ENCODE measurements at places on chromosomes 4 and X.

- no peak for DNase-seq
Measured at GRCh38 chr4:188532751-188533150, 393.5 kb downstream of the TRIML1 start.

DNA sequence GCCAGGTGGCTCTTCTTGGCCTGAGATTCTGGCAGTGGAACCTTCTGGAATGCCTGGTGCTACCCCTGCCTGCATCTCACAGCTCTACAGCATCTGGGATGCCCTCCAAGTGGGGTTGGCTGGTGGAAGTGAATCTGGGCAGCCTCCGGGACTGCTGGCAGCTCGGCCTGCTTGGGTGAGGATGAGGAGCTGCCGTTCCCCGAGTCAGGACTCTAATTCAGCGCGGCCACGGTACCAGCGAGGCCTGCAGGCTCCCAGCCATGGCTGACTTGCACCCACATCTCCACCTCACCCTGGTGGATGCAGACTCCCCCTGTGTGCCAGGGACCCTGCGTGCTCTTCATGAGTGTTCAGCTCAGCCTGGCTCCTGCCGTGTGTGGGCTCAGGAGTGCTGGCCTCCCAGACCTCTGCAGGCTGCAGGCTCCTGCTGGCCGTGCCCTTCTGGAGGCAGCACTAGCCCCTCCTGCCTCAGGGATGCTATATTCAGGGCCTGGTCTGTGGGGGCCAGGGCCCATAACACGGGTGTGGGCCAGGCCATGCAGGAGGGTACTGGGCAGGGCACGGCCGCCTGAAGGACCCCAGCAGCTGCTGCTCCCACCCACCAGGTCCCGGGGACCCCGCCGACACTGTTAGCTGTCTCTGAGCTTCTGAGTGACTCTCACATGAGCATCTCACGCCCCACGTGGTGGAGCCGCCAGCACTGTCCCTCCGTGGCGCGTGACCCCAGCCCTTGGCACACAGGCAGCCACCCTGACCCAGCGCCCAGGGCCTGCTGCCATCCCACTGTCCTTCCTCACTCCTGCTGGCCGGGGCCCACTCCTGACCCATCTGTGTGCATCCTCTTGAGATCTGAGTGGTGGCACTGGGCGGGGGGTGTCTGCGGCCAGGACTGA, 10.6 kb downstream of the UVSSA start:
- no peak for DNase-seq

DNA sequence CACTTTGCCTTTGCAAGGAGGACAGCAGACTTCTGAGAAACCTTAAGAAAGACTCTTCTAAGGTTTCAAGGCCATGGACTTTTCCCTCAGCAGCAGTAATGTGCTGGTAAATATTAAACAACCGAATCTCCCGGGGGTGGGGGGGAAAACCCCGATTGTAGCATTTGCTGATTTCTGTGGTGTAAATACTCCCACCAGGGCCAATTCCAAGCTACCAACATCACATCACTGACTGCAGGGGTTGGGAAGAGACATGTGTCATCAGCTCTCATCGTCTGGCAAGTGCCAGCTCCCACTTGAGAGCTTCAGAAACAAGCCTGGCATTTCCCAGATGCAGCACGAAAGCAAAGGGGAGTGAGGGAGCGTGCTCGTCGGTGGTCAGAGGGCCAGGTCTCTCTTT, 101.2 kb downstream of the BCOR start:
- no peak for DNase-seq

DNA sequence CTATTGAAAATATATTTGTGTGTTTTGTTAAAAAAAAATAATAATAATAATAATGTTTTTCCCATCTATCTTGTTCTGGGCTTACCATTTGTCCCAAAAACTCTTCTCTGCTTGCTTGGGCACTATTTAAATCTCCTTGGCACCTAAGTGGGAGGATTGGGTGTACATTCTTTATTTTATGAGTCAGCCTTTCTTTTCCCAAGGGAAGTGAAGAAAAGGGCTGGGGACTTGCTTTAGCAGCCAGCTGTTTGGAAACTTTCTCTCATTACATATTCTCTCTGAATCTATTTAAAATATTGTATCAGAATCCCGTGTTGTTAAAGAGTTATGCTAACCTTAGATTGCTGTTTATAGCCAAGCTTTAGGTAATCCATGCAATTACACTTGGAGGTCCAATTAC, 2332.4 kb downstream of the ARAP2 start:
- no peak for DNase-seq

DNA sequence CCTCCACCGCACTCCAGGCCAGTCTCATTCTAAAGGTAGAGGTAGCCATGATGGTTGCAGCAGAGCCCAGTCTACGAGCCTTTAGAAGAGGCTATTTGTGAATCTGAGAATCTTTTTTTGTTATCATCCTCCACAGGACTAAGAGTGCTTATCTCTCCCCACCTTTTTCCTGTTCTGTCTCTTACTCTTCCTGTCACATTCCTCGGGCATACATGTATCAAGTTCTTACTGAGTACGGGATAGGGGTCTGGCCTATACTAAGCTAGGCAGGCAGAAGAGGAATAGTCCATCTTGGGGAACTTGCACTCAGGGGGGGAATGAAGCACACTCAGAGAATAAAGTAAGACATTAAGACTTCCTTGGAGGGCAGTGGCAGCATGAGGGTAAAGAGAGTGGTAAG, 25.7 kb downstream of the LAS1L start:
- DNase-seq: no peak

GRCh38 chrX:64097891-64098290, 107.6 kb downstream of the AMER1 start:
- no peak for DNase-seq

DNA sequence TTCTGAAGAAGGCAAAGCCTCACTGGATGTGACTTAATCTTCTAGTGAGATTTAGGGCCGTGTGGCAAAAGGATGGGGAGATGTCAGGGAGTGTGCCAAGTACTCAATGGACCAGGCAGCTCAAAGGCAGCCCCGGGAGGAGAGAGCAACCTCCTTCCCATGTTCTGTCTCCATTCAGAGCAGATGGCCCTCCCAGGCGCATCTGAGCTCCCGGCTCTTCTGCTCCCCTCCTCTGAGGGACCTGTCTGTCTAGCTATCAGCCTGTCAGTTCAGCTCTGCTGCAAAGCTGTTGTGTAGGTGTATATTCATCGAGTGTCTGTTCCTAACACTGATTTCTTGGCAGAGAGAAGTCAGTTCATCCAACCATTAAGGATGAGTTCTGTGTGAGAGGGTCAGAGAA, 10.9 kb upstream of the PORCN start:
- no peak for DNase-seq

DNA sequence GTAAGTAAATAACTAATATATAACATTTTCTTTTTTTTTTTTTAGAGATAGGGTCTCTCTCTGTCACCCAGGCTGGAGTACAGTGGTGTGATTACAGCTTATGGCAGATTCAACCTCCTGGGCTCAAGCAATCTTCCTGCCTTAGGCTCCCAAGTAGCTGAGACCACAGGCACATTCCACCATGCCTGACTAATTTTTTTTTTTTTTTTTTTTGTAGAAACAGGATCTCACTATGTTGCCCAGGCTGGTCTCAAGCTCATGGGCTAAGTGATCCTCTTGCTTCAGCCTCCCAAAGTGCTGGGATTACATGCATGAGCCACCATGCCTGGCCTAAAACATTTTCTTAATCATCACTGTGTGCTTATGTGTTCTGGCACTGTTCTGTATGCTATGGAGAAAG, 32.8 kb downstream of the MGARP start:
- DNase-seq: no peak

Measured in stimulated activated CD8-positive, alpha-beta memory T cell treated with anti-CD3 and anti-CD28 coated beads, Interleukin-15, amount 100 ng/mL, for 48 hours (primary cell).